Left lung (tissue), 14 donors: ENCODE measurements at places on chromosomes 4 and X. TPM values are rescaled to one million over a fixed set of nuclear protein-coding genes. Genes with fewer than 3 reads are reported as not detected.
A peak's percentile ranks its signal among the peaks of the same experiment; 100 is the strongest.

Gene CT45A5
- polyA plus RNA-seq: 49.9 TPM

Gene SLC10A6
- 0.61 TPM for polyA plus RNA-seq

Gene L1CAM
- polyA plus RNA-seq: 0.65 TPM

Gene AFF1
- 50.0 TPM for polyA plus RNA-seq

Gene GPRIN3
- polyA plus RNA-seq: 1.7 TPM

Gene ATP1B4
- 0.04 TPM for polyA plus RNA-seq

Gene LRIT3
- 0.46 TPM for polyA plus RNA-seq

DNA sequence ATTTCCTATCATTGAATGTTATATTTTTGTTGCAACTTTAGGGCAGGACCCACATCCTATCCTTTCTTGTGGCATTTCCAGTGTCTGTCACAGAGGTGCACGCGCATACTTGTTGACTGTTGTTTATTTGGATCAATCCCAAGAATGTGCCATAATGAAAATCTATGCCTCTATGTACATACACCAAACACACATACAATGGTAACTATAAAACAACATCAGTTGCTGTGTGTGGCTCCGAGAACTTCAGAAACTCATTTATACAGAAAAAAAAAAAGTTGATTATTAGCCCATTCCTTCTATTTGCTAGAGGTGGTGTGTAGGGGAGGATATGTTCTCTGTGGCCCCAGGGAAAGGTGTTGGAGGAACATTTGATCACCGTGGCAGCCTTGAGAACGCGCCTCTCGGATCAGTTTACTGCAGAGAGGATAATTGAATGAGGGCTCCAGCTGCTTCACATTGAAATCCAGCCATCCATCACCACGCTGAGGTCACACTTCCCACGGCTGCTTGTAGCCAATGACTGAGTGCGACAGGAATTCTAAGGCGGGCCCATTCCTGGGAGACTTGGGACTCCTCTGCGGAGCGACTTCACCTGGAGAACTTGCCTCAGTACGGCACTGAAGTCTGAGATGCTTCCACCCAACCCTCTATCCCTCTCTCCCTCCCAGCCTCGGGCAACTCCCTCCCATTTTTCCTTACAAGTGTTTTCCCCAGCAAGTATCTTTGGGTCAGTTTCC is 19.5 kb downstream of the SMPX start:
- DNase-seq: no peak

DNA sequence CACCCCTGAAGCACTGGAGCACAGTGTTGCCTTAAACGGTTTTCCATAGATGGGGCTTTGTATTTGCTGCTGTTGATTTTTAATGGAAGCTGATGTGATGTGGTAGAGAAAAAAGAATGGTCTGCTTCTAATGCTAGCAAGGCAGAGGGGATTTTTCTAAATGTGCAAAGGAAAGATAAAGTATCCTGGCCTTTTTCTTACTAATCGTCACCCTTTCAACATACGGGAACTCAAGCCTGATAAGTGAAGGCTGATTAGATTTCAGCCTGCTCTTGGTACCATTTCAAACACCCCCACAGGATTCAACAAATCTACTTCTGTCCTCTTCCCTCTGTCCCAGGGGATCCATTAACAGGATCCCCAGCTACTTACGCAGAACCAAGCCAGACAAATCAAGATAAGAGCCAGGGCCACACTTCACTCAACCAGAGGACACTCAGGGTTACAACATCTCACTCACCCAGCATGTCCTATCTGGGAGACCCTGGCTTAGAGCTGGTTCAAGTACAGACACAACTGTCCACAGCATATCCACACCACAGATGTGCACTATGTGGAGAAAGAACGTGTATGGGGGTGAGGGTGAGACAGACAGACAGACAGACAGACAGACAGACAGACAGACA is 180.0 kb downstream of the SH3KBP1 start:
- no peak for DNase-seq

DNA sequence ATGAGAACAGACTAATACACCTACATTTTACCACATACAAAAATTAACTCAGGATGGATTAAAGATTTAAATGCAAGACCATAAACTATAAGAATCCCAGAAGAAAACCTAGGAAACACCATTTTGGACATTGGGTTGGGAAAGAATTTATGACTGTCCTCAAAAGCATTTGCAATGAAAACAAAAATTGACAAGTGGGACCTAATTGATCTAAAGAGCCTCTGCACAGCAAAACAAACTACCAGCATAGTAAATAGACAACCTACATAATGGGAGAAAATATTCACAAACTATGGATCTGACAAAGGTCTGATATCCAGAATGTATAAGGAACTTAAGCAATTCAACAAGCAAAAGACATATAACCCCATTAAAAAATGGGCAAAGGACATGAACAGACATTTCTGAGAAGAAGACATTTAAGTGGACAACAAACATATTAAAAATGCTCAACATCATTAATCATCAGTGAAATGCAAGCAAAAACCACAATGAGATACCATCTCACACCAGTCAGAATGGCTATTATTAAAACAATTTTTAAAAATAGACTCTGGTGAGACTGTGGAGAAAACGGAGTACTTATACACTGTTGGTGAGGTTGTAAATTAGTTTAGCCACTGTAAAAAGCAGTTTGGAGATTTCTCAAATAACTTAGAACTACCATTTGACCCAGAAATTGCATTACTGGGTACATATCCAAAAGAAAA is 221.7 kb upstream of the DIPK2B start:
- DNase-seq: no peak

DNA sequence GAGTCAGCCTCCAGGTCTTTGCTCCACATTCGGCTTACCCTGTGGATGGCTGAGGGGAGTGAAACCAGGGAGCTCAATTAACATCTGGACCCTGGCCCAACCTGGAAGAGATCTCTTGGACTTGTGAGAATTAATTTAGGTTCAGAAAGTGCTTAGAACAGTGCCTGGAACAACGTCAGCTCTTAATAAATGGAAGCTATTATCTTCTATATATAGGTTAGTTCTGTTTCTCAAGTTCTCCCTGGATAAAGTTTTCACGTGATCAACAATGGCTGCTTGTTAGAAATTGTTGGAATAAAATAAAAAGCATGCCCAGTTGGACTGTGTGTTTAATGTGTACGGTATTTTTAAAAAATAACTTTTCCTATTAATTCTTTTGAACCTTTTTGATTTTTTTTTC is 80.8 kb downstream of the TRIML1 start:
- DNase-seq: no peak

DNA sequence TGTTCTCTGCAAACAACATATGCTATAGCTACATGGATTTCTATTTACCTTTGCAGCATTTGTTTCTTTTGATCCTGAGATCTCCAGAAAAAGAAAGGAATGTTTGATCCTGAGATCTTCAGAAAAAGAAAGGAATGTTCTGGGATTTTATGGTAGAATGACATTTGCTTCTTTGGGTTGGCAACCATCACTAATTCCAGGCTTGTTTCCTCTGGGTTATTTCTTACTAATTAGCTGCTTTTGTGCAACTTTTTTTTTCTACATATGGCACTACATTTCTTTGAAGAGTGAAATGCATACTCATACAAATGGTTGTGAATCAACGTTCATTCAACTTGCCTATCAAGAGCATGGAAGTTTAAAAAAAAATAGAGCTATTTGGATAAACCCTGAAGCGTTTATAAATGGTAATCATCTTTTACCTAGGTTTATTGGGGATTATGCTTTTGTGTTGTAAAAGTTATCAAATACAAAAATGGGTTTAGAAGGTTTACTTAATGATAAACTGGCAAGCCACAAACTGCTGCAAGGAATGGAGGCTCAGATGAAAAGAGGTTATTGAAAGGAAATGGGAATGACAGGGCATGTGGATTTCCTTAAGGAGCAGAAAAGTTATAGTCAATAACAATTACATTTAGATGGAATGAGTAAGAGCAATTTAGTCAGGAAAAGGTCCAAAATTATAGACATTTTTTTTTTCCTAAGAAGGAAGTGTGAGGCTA is 95.6 kb upstream of the PCDH18 start:
- DNase-seq: no peak

- DNase-seq: peak; percentile 55
These were observed 288.5 kb downstream of the FBXW7 start for GRCh38 chr4:152247271-152247975.

DNA sequence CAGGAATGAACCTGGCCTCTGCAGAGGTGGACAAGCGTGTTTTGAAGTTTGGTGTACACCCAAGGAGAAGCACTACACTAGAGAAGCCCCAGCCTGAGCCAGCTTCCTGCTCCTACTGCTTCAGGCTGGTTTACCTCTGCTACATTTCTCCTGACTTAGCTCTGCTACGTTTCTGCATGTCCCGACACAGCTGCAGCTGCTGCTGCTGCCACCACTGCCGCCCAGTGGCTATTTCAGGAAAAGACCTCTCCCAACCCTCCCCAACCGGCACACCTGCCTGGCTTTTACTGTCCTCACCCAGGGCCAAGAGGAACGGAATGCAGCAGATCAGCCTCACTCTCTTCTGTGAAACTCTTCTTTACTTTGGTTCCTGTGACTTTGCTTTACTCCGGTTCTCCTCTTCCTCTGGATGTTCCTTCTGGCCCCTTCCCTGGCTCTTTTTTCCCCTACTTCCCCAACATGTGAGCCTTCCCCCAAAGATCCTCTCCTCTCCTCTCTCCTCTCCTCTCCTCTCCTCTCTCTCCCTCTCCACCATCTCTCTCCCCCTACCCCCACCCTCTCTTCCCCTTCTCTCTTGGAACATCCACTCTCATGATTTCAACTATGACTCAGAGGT is 3.1 kb upstream of the P2RY4 start:
- no peak for DNase-seq

GRCh38 chrX:997631-998137 is 214.8 kb downstream of the CRLF2 start:
- no peak for DNase-seq

DNA sequence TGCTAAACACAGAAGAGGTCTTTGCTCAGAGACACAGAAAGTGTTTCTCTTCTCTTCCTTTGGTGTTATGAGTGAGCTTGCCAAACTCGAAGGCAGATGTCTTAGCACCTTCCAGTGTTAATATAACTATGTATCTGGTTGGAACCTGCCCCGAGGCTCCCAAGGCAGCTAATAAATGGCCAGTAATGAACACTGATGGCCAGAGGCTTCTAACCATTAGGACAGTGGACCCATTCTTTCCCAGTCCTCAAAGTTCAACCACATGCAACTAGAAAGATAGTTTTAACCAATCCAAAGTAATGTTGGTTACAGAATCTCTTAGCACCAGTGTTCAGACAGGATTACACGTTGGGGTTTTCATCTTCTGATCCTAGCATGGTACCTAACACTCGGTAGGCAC is 42.7 kb upstream of the JADE1 start:
- no peak for DNase-seq

DNA sequence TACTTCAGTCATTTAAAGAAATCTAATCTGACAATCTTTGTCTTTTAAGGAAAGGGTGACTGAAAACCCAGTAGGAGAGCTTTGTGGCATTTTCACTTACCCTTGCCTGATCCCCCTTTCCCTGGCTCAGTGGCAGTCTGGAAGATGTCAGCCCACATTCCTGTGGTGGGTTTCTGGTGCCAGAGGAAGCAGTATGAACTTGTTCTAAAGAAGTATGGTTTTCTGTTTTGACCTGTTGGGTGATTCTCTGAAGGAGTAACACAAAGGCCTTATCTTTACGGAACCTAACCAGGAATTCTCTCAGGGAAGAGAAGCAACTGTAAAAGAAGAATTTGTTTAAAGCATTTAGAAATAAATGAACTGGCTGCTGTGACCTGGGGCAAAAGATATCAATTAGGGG is 41.9 kb downstream of the BMP15 start:
- DNase-seq: no peak

DNA sequence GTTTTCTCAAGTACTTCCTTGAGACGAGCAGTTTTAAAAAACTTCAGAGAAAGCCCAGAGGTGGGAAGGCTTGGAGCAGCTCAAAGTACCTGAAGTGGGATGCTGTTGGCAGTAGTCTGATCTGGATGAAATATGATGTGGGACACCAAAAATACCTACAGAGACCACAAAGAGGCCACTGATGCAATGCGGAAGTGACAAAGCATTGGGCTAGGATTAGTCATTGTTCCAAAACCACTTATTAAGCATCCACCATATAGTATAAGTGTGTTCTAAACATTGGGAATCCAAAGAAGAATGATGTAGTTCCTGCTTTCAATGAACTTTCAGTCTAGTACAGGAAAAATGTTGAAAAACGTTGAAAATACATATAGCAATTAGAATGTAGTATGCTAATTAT is 386.1 kb upstream of the CNKSR2 start:
- no peak for DNase-seq

DNA sequence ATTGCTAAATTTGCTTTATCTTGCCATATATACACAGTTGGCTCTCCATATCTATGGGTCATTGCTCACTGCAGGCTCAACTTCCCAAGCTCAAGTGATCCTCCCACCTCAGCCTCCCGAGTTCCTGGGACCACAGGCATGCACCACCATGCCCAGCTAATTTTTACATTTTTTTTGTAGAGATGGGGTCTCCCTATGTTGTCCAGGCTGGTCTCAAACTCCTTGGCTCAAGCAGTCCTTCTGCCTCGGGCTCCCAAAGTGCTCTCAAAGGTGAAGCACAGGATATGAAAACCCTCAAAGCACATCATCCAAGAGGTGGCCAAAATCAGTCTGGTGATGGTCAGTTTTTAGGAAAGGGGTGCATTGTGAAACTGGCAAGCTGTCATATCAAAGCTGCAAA is 11.8 kb downstream of the CDS1 start:
- no peak for DNase-seq

DNA sequence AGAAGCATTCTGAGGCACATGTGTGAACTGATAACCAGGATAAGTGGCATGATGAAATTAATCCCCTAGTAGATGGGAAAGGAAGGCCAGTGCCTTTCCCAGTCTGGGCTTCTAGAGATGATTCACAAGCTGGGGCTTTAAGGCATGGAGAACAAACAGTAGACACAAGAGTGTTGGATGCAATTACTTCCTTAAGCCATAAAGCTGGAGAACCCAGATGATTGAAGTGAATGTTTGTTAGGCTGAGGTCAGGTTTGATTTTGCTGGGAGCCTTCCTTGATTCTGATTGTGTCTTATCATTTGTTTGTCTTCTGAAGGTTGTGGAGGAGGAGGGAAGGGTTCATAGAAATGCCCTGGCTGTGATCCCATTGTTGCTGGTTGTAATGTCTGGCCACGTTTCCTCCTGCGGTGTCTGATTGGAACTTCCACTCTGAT is 125.2 kb downstream of the NHS start:
- no peak for DNase-seq

- DNase-seq: peak; percentile 77
These were observed at the start of gene CNKSR2 for GRCh38 chrX:21374163-21374993. CNKSR2 (plus strand) TSS chrX:21374418; CDS start chrX:21374898, 480 bp downstream.

DNA sequence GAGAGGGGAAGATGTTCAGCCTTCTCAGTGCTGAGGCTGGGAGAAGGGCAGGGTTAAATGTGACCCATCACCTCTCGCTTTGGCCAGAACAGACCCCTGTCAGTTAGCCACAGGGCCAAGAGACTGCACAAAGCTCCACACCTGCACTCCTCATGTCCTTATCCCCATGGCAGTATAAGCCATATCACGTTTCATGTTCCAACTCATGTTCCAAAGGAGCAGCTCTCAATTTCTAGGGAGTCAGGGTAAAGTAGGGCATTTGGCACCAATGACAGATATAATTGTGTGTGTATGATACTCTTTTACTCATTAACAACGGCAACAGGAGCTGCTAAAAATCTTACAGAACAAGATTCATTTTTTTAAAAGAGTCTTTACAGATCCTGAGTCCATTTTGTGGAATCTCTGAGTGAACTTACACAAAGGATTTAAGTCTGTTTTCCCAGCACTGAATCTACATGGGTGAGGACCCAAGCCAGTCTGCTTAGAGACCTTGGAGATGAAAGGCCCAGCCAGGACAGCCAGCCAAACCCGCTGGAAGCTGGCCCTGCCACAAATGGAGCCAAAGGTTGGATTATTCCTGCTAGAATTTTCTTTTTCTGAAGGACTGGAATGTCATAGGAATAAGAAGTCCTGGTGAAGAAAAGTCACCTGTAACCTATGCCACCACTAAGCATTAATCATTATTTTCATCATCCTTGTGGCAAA is 129.1 kb upstream of the SMAD1 start:
- DNase-seq: no peak
